ENCODE measurements at places on chromosomes 12 and 14. TPM values are rescaled to one million over a fixed set of nuclear protein-coding genes. Genes with fewer than 3 reads are reported as not detected.

The TAS2R43 gene
- not detected for total RNA-seq

The ARMH4 gene
- total RNA-seq, result 0.84 TPM

The GYS2 gene
- not detected for total RNA-seq

The P2RX7 gene
- total RNA-seq, result not detected

Data from A549 treated with CORT108297 at 1 μM for 4 hours (cell line).